Effector memory CD8-positive, alpha-beta T cell (primary cell): ENCODE measurements at places on chromosomes 6 and 20.

GRCh38 chr20:2219481-2220006 is 76.3 kb upstream of the TGM3 start:
- no peak for DNase-seq

DNA sequence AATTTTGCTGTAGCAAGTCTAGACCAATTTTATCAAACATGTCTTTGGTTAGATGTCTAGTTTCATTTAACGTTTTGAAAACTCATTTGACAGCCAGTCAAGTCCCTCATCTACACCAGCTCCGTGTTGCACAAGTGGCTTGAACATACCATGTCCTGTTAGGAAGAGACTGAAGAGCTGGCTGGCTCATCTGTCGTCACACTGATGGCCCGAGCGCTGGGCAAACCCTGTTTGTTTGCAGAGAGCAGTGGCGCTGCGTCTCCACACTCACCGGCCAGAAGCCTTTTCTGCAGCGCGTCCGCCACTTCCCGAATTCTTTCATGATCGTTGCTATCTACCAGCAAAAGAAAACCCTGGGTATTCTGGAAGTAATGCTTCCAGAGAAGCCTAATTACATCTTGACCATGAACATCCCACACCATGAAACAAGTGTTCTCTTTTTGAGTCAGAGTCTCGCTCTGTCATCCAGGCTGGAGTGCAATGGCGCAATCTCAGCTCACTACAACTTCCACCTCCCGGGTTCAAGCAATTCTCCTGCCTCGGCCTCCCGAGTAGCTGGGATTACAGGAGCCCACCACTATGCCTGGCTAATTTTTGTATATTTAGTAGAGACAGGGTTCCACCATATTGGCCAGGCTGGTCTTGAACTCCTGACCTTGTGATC is 10.7 kb upstream of the TCFL5 start:
- DNase-seq, result no peak

GRCh38 chr6:7151381-7151780 is 43.6 kb downstream of the RREB1 start:
- DNase-seq, result no peak

- DNase-seq, result no peak
Measured at GRCh38 chr6:15758631-15759215, 95.9 kb upstream of the DTNBP1 start.

- no peak for DNase-seq
Measured at GRCh38 chr20:32149566-32150170, 40.2 kb downstream of the TM9SF4 start.

GRCh38 chr6:26216886-26217713 is 129.9 kb downstream of the HFE start:
- DNase-seq, result peak; percentile 68
